ENCODE measurements at places on chromosomes 2 and 18.

GRCh38 chr2:19879120-19879519 is 22.7 kb downstream of the TTC32 start:
- DNase-seq: no peak

GRCh38 chr2:50606860-50607259 is 425.1 kb downstream of the NRXN1 start:
- DNase-seq: no peak

- no peak for DNase-seq
These were observed 196.9 kb downstream of the C1D start for GRCh38 chr2:67865917-67866316.

DNA sequence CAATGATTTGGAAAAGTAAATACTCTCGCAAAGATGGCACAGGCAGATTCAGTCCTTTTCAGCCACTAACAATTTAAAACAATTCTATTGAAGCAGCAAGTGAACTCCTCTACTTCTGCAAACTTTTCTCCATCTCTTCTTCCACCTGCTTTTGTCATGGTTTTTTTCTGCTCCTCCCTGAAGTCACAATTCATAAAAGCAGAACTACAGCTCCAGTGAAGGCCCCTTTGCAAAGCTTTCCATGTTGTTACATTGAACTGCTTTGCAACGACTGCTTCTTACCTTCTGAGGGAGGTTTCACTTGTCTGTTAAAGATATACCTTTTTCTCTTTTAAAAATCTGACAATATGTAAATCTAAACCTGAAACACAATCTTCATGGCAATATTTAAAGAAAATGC is 3.7 kb upstream of the SERTAD2 start:
- no peak for DNase-seq

DNA sequence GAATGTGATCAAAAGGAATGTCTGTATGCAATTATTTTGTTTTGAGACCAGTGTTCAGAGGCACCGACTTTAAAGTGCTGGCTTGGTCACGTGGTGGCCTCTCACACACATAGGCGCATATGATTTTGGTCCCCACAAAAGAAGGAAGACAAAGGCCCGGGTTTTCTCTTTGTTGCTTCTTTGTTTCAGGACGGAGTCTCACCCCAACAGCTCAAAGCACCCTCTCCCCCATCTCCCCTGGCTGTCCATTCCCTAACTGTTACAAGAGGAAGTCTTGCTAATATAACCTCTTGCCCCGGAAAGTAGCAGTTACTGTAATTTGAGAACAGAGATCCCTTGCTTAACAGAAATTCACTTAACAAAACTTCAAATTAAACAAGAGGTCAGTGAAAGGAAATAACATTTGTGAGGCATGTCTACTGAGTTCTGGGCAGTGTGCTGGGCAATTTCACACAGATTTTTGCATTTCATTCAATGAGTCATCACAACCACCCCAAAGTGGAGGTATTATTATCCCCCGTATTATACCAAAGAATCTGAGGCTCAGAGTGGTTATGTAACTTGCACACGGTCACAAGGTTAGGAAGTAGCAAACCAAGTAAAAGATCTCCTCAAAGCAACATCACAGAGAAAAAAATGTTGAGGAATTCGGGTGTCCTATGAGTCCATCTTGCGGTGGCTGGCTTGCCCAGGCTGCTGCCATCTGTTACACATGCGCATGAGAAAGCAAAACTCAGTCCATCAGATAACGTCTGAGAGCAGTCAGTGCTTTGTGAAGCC is 75.8 kb downstream of the SDC1 start:
- no peak for DNase-seq

- DNase-seq: no peak
These were observed 72.8 kb upstream of the WIPF1 start for GRCh38 chr2:174670446-174670845.

GRCh38 chr2:36165132-36165531 is 190.4 kb upstream of the CRIM1 start:
- DNase-seq: no peak

DNA sequence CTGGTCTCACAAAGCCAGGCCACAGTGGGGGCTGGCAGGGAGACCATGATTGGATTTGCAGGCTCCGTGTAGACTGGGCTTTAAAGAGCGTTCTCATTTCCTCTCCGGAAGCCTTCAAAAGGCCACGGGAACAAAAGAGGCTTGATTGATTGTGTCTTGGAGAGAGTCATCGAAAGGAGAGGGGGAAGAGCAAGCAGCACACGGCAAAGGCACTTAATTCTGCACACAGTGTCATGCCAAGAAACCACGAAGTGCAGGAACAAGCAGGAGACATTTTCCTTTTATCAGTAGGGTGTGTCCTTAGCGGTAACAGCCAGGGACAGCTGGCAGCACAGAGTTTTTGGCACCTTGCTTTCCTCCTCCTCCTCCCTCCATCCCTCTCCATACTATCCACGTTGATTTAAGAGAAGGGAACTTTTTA is 47.7 kb downstream of the GLI2 start:
- DNase-seq: no peak

- DNase-seq: no peak
These were observed 181.1 kb upstream of the PGAP1 start for GRCh38 chr2:197107291-197108269.

- no peak for DNase-seq
These were observed 809.0 kb downstream of the BCL11A start for GRCh38 chr2:59744436-59744835.

DNA sequence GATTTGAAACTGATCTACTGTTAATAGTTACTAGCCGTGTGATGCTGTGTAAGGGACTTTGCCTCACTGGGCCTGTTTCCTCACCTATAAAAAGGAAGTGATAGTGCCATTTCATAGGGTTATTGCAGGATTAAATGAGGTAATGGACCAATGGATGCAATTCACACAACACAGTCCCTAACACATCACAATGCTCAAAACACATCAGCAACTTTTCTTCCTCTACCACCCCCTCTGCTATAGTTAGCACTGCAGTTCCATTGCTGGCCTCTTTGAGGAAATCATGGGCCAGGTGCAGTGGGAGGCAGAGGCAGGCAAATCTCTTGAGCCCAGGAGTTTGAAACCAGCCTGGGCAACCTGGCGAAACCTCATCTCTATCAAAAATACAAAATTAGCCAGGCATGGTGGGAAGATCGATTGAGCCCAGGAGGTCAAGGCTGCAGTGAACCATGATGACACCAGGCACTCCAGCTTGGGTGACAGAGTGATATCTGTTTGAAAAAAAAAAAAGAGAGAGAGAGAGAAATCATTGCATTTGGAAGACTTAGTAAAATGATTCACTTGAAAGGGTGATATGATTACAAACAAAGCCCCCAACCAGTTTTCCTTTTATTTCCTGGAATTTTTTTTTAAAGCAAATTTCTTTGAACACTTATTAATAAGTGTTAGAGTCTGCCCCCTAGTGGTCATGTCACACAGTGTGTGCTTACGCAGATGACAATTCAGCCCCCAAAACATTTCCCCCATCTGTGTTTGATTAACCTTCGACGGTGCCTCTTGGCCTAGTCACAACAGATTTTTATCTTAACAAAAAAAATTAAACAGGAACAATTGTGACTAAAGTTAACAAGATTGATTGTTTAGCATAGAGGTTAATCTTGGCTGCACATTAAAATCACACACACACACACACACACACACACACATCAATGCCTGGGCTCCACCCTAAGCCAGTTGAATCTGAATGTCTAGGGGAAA is 88.6 kb upstream of the BCL11A start:
- peak; percentile 44 for DNase-seq

DNA sequence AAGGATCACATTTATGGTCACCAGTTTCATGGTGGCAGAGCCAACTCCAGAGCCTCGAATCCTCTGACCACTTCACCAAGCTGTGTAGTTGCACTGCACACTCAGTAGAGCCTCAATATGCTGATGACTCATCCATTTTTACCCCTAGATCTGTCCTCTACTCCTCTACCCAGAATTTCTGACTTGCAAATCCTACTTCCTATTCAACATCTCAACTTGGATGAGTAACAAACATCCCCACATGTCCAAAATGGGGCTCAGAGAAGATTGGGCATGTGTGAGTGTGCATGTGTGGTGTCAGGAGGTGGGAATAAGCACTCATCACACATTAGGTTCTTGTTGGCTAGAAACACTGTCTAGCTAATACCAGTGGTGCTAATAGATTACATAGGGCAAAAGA is 57.8 kb upstream of the IGFBP2 start:
- no peak for DNase-seq

- no peak for DNase-seq
These were observed 44.8 kb upstream of the EHBP1 start for GRCh38 chr2:62660582-62661262.

GRCh38 chr2:62569907-62570841 is 64.2 kb upstream of the TMEM17 start:
- no peak for DNase-seq

- no peak for DNase-seq
These were observed 16.8 kb downstream of the CXCR1 start for GRCh38 chr2:218149848-218150440.

- no peak for DNase-seq
These were observed 114.1 kb downstream of the COL6A3 start for GRCh38 chr2:237299906-237300305.

GRCh38 chr2:88049622-88050021 is 6.0 kb downstream of the KRCC1 start:
- DNase-seq: no peak

DNA sequence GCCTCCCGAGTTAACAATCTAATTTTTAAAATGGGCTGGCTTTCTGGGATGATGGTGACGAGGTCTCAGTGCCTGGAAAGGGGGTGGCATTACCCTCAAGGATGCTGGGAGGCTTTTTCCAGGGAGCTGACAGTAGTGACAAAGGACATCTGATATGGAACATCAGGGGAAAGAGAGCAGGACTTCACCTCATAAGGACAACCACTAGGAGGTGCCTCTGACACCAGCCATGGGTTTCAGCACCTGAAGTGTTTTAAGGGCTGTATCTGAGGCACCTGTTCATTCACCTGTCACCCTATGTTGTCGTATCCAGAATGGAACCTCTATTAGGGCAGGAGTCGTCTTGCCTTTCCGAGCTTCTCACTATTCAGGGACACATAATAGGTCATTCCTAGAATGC is 10.8 kb downstream of the IL36B start:
- no peak for DNase-seq

DNA sequence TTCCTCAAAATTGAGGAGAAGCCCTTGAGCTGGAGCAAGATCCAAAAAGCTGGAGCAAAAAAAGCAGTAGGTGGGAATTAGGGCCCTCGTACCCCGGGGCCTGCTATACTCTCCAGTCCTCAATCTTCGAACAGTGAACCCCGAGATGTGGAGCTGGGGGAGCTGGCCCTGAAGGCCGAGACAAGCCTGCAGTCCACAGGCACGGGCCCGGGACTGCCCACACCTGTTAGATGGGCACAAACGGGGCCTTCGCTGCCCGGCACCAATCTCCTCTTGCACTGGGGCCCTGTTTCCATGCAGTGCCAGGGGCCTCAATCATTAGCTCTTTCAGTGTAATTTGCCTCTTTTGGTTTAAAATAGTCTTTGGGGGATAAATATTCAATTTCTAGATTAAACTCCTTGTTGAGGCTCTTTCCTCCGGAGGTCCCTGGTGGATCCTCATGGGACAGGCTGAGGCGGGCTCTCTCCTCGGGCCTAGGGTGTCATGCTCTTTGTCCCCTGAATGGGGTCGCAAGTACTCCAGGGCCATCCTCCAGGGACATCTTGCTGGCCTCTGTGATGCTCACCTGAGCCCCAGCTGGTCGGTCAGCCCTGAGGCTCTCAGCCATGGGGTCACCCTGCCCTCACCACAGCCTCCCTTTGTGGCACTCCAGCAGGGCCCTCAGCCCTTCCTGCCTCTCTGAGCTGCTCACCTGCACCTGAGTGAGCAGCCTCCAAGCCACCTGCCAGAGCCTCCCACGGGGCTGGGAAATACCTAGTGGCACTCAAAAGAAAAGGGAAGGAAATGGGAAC is 223.6 kb downstream of the ALPK2 start:
- peak; percentile 48 for DNase-seq

DNA sequence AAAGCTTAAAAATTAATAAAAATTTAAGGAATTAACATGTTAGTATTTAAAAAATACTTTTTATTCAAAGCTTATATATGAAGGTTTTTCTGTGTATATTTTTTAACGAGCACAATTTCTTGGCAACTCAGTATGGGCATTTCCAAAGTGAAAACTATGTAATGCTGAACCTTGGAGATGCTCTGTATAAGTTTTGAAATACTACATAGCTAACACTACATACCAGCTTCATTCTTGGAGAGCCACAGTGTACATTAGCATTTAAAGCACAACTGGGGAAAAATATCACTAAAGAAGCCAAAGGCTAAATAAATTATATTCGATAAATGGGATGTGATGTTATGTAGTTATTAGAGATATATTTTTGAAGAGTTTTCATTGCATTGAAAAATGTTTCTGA is 446.5 kb downstream of the CCDC85A start:
- DNase-seq: no peak

DNA sequence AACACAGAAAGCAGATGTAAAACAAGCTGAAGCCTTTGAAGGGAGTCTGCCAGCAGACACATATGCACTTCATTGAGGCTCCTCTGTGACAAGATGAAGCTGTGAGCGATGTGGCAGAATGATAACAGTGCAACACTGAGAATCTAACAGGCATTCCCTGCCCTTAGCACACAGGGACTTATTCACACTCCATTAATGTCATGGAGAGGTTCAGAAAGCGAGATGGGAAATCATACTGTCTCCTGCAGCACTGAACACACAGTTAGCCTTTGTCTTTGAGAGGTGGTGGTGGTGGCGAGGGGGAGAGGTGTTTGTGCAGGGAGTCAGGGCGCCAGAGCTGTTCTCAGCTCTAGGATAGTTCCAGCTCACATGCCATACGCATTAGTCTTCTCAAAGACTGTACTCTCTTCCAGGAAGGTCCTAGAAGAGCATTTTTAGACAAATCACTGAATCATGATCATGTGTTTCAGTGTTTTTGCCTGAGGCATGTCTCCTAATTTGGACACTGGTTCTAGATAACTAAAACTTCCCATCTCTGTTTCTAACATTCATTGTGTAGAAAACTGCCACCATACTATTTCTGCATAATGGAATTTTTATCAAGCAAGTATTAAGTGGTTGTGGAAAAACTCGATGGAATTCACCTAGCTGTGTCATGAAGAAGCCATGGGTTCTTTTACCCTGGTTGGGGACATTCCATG is 93.5 kb upstream of the ITGB6 start:
- DNase-seq: no peak

GRCh38 chr2:76210551-76210950 is 499.8 kb upstream of the GCFC2 start:
- DNase-seq: no peak

GRCh38 chr2:174022431-174022830 is 57.3 kb upstream of the SP3 start:
- no peak for DNase-seq

GRCh38 chr2:20976527-20976926 is 67.3 kb downstream of the APOB start:
- no peak for DNase-seq

DNA sequence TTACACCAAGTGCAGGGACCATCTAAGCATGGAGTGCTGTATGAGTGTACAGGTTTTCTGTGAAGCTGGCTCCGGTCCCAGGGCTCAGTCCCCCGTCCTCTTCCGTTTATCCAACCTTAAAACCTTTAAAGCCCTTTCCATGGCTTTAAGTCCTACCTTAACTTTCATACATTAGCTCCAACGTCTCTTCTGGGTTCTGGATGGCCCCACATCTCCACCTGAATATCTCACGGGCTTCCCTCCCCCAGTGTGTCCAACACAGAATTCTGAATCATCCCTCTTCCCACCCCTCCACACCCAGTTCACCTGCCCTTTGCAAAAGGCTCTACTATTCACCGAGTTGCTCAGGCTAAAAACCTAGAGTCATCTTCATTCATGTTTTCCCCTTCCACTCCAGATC is 12.8 kb downstream of the ARHGAP25 start:
- no peak for DNase-seq

Measured in NCI-H146 (cell line).